ENCODE measurements at places on chromosomes 5 and 9.

DNA sequence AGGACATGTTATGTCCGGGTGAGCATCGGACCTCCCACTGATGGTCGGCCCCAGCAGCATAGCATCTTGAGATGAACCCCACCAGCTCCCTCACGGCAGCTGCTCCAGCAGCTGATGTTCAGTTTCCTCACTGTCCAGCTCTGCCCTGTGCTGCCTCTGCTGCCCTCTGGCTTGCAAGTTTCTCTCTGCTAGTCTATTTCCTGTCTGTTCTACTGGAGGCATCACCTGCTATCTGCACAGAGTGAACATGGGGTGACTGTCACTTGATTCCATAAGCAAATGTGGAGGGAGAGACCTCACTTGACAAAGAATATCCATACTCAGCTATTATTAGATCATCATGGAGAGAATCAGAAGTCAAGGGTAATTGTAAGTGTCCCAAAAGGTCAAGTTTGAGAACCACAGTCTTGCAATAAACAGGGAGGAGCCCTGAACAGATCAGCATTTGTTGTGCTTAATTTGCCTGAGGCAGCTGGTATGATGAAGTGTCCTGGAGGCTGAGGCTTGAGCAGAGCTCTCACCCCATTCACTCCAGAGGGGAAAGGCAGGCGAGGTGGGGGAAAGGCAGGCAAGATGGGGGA lies 702.8 kb downstream of the SEMA5A start:
- DNase-seq: no peak

GRCh38 chr9:82784589-82784988 lies 278.4 kb downstream of the RASEF start:
- no peak for DNase-seq

DNA sequence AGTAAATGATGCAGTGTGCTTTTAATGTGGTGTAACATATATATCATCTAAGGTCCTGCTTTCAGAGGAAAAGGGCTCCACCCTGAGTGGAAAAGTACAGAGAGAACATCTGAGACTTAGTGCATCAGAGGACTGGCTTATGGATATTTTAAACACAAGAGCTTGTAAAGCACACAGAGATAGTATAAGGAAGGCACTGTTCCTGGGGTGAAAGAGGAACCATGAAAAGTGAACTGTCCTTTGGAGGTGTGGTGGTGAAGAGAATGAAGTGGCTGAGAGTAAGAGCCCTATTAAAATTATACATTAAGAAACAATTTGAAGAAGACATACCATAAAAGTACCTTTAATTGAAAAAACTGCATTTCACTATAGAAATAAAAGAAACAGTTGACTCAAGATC lies 68.9 kb downstream of the CSF2 start:
- no peak for DNase-seq

GRCh38 chr9:134379831-134380365 lies 53.6 kb downstream of the RXRA start:
- no peak for DNase-seq

DNA sequence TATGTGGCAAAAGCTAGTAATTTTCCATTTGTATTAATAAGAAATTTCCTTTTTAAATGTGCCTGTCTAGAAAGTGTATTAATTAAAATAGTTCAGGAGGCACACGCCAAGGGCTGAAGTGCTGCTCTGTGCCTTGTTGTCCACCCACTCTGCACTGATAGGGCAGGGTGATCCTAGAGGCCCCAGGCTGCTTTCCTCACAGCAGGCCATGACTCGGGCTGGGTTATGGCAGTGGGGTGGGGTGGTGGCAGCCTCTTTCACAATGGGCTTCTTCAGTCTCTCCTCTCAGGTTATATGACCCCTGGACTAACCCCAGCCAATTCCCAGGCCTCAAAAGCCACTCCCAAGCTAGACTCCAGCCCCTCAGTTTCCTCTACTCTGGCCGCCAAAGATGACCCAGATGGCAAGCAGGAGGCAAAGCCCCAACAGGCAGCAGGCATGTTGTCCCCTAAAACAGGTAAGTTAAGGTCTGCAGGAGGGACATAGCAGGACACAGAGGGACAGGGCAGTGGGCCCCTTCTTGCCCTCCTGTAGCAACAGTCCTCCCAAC lies 19.5 kb downstream of the CD74 start:
- DNase-seq: no peak

DNA sequence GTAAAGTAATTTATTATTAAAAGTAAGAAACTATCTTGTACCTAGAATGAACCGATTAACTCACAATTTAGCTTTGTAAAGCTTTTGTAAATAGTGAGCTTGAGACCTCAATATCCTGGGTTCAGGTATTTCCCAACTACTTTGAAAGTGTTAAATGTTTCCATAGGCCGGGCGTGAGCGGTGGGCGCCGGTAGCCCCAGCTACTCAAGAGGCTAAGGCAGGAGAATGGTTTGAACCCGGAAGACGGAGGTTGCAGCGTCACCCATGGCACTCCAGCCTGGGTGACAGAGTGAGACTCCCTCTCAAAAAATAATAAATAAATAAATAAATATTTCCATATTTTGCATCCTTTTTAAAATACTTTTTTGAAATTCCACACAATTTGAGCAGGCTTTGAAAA lies 1.5 kb upstream of the ANKH start:
- no peak for DNase-seq

DNA sequence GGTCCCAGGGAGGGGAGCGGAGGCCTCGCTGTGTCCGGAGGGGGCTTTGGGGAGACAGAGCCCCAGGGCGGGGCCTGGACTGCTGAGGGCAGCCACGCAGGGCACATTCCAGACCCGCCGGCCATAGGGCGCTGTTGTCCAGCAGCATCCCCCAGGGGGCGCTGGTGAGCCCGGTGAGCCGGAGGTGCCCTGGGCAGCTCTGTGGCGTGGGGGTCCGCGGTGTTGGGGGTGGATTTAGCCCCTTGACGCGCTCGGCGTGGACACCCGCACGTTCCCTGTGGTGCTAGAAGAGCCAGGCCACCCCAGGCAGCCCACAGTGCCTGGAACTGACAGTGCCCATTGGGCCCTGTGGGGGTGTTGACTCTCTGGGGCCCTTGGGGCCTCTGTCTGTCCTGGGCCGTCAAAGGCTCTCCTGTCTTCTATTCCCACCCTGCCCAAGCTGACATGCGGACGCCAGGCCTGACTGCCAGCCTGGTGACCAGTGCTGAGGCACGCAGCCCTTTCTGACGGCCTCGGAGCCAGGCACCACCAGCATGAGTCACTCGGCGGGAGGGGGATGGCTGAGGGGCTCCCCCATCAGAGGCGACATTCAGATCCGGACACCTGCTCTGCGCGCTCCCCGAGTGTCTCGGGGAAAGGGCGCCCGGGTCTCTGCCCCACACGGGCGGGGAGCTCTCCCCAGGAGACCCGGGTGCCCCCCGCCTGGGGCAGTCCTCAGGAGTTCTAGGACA lies 23.9 kb downstream of the TPPP start:
- no peak for DNase-seq

- no peak for DNase-seq
These were observed 34.6 kb upstream of the SEMA4D start for GRCh38 chr9:89532478-89532877.

DNA sequence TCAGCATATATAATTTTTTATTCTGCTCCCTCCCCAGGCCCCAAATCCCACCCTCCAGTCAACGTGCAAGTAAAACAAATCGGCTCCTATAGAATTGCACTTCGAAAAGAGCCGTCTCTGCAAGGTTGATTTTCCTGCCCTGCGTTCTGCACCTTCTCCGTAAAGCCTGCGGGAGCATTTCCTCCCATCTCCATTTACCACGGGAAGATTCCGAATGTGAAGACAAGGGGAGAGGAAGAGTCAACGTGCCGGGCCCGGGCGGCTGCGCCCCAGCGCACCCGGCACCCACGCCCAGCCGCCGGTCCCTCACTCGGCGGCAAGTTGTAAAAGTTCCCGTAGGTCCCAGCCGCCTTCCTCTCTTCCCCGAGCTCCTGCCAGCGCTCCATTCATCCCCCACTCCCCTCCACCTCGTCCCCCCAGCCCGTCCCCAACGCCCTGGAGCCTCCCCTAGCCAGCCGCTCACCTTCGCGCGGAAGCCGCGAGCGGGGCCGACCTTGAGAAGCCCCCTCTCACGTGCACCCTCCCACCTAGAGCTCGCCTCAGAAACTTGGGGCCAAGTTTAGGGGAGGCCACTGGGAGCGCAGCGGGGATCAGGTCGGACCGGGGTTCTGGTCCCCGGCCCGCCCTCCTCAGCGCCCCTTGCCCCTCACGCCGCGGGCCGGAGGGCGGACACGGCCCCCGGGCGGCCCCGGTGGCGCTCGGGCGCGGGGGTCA lies 431 bp downstream of the BNC2 start:
- no peak for DNase-seq

- no peak for DNase-seq
These were observed 308.4 kb downstream of the BRINP1 start for GRCh38 chr9:119060629-119061385.

- DNase-seq: no peak
These were observed 23.1 kb upstream of the TRPM3 start for GRCh38 chr9:71144495-71144894.

- no peak for DNase-seq
These were observed 57.0 kb downstream of the FBN2 start for GRCh38 chr5:128480906-128481633.

DNA sequence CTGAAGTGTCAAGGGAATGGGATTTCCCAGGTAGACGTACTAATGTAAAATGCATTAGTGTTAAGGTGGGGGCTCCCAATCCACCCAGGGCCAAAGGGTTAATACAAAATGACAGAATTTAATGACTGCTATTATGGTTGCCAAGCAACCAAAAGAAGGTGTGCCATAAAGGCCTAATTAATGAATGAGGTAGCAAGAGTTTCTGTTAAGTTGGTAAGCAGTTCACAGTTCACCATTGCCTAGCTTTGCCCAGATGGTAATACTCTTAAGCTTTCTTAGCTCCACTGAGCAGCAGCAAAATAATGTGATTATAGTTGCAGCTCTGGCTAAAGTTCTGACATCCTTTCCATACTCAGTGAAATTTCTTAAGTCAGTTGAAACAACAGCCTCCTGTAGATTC lies 211.7 kb downstream of the DENND1A start:
- DNase-seq: no peak

GRCh38 chr9:111910428-111910827 lies 13.8 kb downstream of the UGCG start:
- no peak for DNase-seq

GRCh38 chr9:69805962-69806515 lies 14.6 kb upstream of the CFAP95 start:
- no peak for DNase-seq

DNA sequence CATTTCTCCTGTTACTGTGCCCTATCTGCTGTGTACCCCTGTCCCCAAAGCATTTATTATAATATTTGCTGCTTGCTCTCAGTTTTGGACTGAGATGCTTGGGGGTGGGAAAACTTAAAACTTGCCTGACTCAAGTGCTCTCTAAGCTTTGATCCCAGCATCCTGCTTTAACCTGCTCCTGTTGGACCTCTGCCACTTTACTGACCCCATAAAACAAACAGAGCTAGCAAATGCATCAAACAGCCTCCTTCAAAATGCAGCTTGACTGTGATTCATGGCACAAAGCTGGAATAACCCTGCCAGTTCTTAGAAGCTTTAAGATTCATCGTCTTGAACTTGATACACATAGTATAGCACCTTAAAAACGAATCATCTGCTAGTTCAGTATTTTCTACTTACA lies 212.5 kb downstream of the DEPDC1B start:
- no peak for DNase-seq

DNA sequence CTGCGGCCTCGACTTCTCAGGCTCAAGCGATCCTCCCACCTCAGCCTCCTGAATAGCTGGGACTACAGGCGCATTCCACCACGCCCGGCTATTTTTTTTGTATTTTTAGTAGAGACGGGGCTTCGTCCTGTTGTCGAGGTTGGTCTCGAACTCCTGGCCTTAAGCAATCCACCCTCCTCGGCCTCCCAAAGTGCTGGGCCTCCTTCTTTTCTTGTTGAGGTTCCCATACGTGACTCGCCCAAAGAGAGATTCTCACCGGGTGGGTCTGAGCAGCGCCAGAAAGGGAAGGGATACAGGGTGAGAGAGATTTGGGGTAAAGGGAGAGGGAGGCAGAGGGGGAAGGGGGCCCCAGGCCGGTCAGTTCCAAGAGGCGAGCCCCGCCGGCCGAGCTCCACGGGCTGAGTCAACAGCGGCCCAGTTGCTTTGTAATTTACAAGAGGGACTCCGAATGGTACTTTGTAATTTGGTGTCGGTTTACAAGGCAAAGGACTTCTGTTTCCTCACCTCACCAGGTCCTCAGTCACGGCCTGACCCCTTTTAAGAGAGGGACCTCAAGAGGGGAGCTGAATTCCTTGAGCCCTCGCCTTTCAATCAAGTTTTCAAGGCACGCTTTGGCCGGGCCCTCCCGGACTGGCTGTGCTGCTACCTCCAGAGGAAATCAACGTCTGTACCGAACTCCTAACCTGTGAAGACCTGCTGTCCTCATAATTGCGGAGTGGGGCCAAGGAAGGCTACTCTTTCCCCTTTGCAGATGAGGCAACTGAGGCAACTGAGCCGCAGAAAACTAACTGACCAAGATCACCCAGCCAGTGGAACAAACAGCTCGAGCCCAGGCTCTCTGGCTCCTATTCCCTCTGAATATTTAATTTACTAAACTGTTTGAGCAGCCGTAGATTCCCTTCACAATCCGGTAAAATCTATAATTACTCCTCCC lies 3.3 kb upstream of the DMRT2 start:
- DNase-seq: no peak

DNA sequence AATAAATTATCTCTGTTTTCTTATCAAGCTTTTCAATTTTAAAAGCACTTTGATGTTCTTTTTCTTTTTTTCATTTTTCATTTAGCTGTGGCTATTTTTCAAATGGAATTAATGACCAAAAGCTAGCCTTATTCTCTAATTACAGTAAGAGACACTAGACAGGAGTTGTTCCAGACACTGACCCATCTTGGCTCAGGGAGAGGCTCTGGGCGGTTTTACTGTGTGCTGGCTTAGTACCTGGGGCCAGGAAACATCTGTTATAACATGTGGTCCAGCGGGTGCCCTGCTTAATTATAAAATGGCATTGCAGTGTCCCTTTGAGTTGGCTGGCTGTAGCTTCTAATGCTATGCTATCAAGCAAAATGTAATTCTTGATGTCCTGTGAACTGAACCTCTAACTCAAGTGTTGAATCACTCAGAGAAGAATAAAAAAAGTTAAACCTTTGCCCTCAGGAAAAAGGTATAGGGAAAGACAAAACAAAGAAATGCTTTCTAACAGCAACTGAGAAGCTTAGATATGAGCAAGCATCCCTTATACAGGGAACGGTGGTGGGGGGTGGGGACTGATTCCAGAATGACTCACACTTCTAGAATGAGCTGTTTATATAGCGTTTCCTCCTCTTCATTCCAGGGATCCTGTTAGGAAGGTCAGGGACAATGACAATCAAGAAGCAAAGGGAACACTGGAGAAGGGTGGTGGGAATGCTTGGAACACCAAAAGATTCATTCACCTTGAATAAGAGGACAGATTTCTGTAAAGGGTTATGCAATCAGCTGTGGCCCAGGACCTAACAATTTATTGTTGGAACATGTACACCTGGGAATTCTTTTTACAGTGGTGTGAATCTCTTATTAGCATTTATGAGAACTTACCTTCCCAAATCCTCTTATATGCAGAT lies 58.7 kb upstream of the NFIB start:
- DNase-seq: no peak
